ENCODE measurements at places on chromosomes 5 and 9.

DNA sequence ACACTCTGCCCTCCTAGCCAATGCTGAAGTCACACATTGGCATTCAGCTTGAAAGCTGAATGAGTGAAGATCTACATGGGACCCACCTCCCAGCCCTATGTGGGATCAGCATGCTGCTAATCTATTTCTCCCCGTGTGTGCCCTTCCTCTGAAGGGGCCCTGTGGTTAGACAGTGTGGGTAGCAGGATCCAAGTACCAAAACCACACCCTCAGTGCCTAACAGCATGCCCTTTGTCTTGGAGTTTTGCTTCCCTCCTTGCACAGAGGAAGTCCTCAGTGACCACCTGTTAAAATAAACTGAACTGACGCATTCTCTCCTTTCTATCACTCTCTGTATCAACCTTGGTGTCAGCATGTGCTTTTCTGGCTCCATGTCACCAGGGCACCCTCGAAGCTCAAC lies 25.0 kb downstream of the SH3TC2 start:
- no peak for DNase-seq

DNA sequence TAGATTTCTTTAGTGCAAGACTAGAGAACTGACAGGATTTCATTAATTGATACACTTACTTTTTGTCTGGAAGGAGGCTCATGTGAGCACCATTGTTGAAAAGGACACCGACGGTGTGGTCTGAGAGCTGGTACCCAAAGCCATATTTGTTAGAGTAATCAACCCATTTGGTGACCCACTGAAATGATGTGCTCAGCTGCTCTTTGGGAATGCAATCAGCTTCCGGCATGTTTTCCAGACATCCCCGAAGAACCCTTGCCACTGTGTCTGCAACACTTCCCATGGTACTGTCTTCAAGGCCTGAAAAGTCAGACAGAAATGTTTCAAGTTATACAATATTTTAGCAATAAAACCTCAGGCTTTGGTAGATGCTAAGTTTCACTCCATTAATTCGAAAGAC lies 4.4 kb downstream of the PLK2 start:
- no peak for DNase-seq

GRCh38 chr9:134322781-134323241 lies 3.4 kb upstream of the RXRA start:
- no peak for DNase-seq

- DNase-seq, result no peak
Measured at GRCh38 chr9:100756217-100756616, 178.3 kb downstream of the CAVIN4 start.

Measured in activated CD8-positive, alpha-beta memory T cell treated with anti-CD3 and anti-CD28 coated beads for 48 hours (primary cell).